ENCODE measurements at places on chromosomes 4 and X.

DNA sequence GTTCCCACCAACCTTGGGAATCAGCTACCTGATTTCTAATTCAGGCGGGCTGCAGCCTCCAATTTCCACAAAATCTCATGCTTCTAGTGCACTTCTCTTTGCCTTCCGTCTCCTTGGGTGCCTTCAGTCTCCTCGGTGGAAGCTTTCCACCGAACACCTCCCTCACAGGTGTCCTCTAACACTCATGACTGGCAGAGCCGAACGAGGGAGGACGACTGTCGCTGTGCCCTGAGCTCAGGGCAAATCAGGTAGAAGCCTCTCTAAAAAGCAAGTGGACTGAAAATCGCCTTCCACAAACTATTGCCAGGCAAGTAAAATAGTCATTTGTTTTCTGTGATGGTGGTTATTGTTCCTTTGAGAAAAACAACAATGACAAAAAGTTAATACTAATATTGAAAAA lies 176.1 kb upstream of the PPARGC1A start:
- DNase-seq, result no peak

DNA sequence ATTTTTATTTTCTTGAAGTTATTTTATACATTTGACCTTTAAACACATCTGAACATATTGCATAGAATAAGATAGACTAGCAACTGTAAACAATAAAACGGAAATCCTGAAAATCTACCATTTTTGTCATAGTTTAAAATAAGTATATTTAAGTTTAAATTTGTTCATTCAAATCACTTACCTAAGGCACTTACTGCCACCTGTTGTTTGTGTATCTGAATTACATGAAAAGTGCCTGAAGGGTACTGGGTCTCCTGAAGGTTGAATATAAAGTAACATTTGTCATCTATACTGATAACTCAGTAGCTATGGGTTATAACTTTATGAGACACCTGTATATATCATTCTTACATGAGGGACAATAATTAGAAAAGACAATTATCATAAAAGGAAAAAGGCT lies 38.6 kb downstream of the TRPC5 start:
- no peak for DNase-seq

- no peak for DNase-seq
Observed at GRCh38 chr4:26782830-26783202, 77.8 kb upstream of the STIM2 start.

DNA sequence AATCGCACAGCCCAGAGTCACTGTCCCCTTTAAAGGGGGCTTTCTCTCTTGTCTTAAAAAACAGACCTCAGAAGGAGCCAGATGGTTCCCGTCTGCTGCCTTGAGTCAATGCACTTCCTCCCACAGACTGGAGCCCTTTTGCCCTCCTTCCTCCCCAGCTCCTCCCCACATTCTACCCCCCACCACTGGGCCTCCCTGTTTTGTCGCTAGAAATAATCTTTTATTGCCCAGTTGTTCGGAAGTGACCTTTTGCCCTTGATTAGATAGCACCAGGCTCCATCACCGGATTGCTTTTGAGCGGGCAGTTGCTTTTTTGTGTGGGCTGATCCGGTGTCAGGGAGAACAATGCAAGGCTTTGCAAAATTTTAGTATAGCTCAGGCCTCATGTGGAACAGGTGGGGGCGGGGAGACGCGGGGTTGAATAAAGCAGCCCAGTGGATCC lies 47.7 kb downstream of the SPRY1 start:
- DNase-seq, result no peak

- DNase-seq, result no peak
Observed at GRCh38 chr4:5045097-5045496, 6.2 kb upstream of the STK32B start.

DNA sequence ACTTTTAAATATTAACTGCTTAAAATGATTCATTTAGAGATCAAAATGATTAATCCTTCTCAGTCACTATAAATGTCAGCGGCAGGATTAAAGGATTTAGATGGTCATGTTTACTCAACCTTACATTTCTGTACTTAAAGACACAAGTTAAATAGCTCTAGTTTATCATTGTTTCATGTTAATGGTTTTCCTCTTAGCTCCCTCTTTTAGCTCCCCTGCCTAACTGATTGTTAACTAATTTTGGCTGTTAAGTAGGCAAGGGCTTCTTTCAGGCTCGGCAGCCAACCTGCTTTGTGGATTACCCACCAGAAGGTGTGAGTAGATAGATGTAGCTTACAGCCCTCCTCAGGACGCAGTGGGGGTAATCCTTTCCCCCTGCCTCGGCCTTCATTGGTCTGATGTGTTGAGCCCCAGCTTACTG lies 96.0 kb downstream of the TENM3 start:
- DNase-seq, result no peak

GRCh38 chr4:183348136-183348535 lies 25.9 kb upstream of the CLDN24 start:
- no peak for DNase-seq

- DNase-seq, result no peak
Observed at GRCh38 chr4:82951196-82951595, 50.7 kb downstream of the THAP9 start.

- no peak for DNase-seq
Observed at GRCh38 chr4:76504613-76505465, 69.8 kb downstream of the SHROOM3 start.

GRCh38 chr4:167265231-167265630 lies 30.9 kb upstream of the SPOCK3 start:
- no peak for DNase-seq

- DNase-seq, result no peak
Observed at GRCh38 chrX:21989384-21989783, 42.7 kb upstream of the PHEX start.

DNA sequence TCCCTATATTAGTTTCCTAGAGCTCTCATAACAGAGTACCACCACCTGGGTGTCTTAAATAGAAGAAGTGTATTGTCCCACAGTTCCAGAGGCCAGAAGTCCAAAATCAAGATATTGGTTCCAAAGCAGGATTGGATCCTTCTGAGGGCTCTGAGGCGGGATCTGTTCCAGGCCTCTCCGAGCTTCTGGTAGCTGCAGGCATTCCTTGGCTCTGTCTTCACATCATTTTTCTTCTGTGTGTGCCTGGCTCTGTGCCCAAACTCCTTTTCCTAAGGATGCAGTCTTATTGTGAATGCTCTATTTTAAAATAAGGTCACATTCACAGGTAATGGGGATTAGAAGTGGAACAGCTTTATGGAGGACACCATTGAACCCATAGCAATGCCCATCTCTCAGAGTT lies 253.7 kb upstream of the TAPT1 start:
- DNase-seq, result no peak

- no peak for DNase-seq
Observed at GRCh38 chr4:6697131-6697530, 3.5 kb downstream of the S100P start.

DNA sequence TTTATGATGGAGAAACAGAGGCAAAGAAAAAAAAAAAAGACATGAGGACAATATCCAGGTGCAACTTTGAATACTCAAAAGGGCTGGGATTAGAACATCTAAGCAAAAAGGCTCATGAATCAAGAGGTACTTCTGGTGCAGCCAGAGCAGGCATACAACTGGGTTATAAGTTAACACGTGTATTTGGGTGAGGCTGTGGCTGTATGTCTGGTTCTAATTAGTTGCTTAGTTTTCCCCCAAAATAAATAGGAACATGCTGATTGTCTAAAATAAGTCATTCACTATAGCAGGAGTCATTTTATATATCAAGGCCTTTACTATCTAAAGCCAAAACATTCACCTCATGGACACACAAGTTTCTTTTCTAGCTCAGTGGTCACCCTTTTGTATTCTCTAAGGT lies 20.2 kb downstream of the NHS start:
- DNase-seq, result no peak

- DNase-seq, result no peak
Observed at GRCh38 chr4:11439836-11440235, 11.1 kb upstream of the HS3ST1 start.

- peak; percentile 32 for DNase-seq
Observed at GRCh38 chr4:147707892-147708672, 23.8 kb upstream of the ARHGAP10 start.

DNA sequence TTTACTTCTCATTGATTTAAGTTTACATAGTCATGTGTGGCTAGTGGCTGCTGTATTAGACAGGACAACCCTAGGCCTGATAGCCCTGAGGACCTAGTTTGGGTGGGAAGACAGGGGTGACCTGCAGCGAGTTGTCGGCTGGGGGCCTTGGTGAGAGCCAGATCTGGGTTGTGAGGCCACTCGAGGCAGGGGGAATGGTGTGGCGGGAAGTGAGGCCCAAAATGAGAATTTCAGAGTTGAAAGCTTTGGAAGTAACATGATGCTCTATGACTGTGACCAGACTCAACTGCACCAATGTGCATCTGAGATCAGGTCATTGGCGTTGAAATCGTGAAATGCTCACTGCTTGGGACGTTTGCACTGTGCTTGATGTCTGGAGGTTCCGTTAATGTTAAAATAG lies 72.9 kb downstream of the TBL1X start:
- no peak for DNase-seq

GRCh38 chr4:18954538-18954937 lies 933.0 kb upstream of the LCORL start:
- DNase-seq, result no peak

- DNase-seq, result no peak
Observed at GRCh38 chr4:8547108-8547911, 32.9 kb upstream of the GPR78 start.

DNA sequence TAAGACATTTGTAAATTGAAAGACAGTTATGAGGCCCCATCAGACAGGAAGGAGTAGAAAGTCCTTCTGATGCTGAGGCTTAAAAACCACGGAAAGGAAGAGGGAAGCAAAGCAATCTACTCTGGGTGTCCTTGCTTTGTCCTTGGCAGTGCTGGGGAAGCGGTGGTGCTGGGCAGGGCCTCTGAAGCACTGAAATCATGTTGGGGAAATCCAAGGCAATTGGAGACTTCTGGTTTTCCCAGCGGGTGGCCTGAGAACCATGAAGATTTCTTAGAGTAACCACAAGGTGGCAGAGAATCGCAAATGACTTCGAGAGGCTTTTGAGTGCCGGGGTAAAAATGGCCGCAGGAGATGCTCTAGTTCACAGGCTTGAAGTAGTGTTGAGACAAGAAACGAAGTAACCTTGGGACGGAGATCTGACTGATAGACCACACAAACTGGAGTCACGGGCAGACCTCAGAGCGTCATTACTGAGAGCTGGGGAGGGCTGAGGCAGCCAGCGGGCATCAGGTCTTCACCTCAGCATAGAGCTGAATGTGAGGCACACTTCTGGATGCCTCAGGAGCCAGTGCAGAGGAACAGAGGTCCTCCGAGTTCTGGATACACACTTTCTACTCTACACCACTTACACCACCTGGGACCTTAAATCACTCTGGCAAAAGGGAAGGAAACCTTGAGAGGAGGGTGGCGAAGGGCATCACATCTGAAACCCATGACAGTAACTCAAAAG lies 130.7 kb upstream of the GPRIN3 start:
- peak; percentile 2 for DNase-seq

DNA sequence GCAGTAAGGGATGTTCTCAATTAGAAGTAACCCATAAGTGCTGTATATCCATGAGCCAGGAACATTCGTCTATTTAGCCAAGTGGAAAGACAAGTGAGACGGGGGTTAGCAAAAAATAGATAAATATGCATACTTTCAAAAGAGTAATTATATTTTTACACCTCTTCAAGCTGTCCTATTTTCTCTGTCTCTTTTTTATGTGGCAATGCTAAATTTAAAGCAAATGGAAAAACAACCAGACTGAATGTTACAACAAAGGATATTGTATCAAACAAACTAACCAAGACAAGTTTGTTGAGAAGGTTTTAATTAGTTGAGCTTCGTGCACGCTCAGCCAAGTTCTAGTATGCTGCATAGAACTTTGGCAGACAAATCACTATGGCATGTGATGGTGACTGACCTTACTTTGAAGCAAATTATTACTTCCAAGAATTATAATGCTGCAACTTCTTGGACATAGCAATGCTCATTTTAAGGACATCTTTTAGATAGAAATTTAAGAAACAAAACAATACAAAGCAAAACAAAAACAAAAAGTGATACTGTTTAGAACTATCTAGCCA lies 61.4 kb upstream of the TMEM150C start:
- DNase-seq, result no peak

DNA sequence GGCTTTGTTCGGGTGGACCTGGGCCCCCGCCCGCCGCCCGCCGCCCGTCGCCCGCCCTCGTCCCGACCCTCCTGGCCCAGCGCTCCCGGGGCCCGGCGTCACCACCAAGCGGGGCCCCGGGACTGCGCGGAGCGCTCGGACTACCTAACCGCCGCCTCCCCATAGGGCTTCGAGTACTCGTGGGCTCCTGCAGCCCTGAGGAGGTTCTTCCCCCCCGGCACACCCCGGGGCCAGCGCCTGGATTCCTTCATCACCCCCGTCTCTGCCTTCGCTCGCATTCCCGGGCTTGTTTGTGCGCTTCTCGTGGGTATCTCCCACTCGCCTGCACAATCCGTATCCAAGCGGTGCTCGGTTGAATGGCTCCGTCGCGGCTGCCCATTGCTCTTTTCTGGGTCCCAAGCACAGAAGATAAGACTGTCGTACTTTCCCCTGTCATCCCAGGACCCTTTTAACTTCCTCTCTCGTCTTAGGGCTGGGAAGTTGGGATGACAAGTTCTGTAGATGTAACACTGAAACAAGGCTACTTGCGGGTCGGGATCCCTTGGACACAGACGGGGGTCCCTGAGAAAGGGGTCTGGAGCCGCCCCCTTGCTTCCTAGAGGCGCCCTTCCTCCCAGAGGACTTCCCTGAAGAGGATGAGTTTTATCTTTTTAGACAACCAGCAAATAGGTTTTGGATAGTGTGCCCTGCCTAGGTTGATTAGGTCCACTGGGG lies 565 bp downstream of the MOB1B start:
- DNase-seq, result peak; percentile 9

GRCh38 chr4:5933116-5933515 lies 40.2 kb upstream of the CRMP1 start:
- DNase-seq, result no peak

- peak; percentile 7 for DNase-seq
Observed at GRCh38 chrX:16869393-16870094, 618 bp downstream of the RBBP7 start.

DNA sequence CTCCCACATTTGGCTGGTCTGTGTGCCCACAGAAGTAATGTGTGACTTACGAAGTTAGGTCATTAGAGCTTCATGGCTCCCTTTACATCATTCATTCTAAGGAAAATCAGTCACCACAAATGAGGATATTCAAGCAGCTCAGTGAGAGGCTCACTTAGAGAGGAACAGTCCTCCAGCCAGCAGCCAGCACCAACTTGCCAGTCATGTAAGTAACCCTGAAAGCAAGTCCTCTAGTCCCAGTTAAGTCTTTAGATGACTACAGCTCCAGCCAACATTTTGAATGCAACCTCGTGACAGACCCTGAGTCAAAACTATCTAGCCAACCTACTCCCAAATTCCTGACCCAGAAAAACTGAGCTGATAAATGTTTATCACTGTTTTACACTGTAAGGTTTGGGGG lies 71.3 kb downstream of the LRBA start:
- DNase-seq, result no peak

Measured in stimulated activated CD8-positive, alpha-beta memory T cell treated with anti-CD3 and anti-CD28 coated beads, Interleukin-2, amount 100 ng/mL, for 1 hour (primary cell).